ENCODE measurements at places on chromosomes 5 and 9.

DNA sequence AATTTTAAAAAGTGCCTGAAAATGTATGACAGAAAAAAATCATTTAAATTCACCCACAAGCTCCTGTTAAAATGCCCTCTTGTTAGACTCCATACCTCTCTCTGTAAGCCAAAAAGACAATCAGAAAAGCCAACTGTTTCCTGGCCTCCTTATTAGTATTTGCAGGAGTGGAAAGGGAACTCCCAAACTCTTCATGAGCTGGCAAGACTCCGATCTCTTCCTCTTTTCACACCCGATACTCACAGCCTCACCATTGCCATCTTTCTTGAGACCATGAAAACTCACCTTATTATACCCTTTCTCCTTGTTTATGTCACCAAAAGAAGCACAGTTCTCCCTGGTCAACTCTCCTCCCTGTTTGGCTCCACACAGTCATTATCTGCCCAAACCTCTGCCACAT, 197.8 kb downstream of the DMAC1 start:
- DNase-seq: no peak

- no peak for DNase-seq
Observed at GRCh38 chr5:176519810-176520720, 17.1 kb downstream of the RNF44 start.

GRCh38 chr5:56019306-56020272, 24.8 kb upstream of the IL6ST start:
- DNase-seq: no peak

DNA sequence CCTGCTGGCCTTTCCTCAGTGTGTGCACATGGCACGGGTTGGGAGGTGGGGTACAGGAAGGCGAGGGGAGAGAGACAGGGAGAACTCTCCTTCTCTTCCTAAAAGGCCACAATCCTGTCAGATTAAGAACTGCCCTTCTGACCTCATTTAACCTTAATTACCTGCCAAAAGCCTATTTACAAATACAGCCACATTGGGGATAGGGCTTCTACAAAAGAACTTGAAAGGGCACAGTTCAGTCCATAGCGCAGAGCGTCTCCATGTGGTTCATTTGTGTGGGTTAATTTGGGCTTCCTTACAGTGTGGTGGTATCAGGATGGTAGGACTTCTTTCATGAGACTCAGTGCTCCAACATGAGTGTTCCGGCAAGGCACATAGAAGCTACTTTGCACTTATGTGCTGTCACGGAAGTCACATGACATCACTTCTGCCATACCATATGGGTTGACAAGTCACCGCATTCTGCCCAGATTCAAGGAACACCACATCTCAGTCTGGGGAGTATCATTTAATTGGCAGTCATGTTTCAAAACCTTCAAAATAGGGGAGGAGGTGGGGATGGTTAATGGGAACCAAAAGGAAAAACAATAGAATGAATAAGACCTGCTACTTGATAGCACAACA, 46.8 kb downstream of the NLN start:
- no peak for DNase-seq

DNA sequence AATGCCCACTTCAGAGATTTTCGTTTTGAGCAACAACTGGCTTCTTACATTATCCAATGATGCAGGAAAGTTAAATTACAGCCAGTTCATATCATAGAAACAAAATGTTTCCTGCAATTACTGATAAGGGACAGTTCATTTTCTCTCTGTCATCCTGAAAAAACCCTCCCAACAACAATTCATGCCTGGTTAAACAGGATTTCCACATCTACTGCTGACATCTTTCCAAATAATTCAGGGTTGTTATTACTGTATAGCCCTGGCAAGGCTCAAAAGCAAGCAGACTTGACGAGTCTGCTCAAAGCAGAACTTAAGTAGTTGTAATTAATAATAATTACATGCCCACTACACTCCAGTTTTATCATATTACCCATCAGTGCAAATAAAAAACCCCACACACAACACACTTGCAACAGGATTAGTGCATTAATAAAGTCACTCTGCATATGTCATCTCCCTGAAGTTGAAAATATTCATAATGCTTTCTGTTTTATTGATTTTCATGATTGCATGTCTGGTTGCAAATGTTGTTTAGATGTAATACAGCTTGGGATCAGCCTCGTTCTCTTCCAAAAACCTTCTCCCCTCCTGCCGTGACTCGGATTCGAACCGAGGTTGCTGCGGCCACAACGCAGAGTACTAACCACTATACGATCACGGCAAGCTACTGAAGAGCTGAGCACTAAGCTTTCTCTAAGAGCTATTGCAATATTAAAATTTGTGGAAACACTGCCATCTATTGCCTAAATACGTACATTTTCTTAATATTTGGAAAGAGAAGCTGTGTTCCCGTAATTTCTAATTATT, 119.6 kb upstream of the NFIB start:
- DNase-seq: no peak

DNA sequence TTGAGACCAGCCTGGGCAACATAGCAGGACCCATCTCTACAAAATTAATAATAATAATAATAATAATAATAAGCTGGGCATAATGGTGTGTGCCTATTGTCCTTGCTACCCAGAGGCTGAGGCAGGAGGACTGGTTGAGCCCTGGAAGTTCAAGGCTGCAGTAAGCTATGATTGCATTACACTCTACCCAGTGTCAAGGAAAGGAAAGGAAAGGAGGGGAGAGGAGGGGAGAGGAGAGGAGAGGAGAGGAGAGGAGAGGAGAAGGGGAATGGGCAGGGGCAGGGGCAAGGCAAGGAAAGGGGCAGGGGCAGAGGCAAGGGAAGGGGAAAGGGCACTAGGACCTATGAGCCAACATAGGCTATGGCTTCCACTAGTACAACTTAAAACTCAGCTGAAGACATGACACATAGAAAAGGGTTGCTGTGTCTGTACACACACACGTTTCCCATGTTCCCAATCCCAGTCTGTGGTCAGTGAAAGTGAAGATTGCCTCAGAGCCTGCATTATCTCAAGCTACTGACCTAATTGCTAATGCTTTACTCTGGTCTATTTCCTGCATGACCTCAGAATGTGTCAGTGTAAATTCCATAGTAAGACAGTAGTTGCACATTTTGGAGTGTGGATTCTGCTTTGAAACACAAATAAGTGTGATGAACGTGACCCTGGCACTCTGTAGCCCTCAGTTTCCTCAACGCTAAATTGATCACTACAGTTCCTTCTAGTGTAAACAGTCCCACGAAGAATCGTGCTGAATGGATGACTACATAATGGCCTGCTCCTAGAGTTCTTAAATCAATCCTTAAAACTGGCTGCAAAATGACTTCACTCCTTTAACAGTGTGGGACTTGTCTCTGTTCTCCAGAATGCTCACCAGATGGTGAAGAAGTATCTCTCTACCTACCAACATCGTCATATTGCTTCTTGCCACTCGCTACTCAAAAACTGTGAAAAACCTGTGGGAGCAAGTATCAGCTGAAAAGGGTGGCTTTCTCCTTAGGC, 497.0 kb downstream of the RAB3C start:
- DNase-seq: no peak

DNA sequence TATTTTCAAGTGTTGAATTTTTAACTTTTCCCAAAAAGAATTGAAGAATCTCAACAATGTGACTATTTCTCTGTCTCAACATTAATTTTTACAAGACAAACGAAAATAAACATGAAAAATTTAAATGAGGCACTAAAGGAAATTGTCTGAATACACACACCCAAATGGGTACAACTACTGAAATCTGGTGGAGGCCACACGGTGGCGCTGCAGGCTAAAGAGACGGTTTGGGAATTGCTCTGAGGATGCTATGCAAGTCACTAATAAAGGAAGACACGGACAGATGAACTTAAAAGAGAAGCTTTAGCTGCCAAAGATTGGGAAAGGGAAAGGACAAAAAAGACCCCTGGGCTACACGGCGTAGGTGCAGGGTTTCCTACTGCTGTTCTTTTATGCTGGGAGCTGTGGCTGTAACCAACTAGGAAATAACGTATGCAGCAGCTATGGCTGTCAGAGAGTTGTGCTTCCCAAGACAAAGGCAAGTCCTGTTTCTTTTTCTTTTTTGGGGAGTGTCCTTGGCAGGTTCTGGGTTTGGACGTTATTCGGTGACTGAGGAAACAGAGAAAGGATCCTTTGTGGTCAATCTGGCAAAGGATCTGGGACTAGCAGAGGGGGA, at the start of gene PCDHB10:
Gene PCDHB10, plus strand, starts transcription at position 244 of the 616 bp plus-strand sequence. Its CDS starts 200 bp downstream, at position 444.
- no peak for DNase-seq

GRCh38 chr9:112051812-112052211, 123.3 kb downstream of the SUSD1 start:
- no peak for DNase-seq

GRCh38 chr5:58153255-58153654, 306.6 kb downstream of the PLK2 start:
- DNase-seq: no peak

DNA sequence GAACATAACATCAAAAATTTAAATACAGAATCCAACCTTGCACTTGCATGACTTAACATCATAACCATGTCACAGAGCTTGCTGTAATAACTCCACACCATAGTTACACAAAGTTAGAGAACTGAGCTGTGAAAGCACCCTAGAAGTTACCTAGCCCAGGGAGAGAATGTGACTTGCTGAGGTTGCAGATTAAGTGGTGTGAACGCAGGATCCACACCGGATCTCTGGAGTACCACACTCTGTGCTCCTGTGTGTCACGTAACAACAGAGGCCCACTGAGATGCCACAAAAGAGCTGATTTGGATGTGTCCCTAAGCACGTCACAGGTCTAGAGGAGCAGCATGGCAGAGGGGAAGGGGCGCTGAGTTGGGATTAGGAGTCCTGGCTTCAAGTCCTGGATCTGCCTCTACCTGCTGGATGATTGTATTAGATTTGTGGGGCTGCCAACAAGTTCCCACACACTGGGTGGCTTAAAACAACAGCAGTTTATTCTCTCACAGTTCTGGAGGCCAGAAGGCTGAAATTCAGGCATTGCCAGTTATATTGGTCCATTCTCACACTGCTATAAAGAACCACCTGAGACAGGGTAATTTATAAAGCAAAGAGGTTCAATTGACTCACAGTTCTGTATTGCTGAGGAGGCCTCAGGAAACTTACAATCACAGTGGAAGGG, 213.3 kb upstream of the TBC1D2 start:
- DNase-seq: no peak

DNA sequence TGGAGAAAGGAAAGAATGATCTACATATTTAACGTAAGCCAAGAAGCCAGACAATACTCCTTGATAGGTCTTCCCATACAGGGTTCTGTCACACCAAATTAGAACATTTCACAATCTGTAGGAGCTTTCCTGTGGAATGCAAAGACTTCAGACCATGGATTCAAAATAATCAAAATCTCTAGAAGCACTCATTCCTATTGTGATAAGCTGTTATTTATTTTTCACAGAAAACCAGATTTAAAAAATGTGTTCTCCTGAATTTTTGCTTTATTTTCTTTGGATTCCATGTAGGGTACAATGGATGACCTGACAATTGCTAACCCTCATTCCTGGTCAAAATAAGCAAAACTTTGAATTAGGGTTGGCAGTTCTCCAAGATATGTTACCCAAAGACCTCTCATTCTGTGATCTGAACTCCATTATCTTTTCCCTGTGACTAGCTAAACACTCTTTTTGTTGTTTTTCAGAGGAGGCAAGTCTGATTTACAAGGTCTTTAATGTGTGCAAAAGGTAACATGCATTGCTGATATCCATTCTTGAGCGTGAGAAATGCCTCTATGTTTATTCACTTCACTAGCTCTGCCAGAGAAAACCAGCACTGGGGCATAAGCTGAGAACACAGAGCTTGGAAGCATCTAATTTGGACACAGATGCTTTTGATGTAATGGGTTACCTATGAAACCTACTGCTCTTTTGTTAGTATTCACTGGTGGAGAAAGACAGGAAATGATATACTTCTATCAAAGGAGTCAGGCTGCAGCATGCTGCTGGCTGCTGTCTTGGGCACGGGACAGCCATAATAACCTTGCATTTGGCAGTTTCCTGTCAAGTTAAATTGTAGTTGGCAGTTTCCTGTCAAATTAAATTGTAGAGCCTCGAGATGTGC, 31.4 kb downstream of the ACTBL2 start:
- DNase-seq: no peak
